ENCODE measurements at places on chromosomes 4 and X.

DNA sequence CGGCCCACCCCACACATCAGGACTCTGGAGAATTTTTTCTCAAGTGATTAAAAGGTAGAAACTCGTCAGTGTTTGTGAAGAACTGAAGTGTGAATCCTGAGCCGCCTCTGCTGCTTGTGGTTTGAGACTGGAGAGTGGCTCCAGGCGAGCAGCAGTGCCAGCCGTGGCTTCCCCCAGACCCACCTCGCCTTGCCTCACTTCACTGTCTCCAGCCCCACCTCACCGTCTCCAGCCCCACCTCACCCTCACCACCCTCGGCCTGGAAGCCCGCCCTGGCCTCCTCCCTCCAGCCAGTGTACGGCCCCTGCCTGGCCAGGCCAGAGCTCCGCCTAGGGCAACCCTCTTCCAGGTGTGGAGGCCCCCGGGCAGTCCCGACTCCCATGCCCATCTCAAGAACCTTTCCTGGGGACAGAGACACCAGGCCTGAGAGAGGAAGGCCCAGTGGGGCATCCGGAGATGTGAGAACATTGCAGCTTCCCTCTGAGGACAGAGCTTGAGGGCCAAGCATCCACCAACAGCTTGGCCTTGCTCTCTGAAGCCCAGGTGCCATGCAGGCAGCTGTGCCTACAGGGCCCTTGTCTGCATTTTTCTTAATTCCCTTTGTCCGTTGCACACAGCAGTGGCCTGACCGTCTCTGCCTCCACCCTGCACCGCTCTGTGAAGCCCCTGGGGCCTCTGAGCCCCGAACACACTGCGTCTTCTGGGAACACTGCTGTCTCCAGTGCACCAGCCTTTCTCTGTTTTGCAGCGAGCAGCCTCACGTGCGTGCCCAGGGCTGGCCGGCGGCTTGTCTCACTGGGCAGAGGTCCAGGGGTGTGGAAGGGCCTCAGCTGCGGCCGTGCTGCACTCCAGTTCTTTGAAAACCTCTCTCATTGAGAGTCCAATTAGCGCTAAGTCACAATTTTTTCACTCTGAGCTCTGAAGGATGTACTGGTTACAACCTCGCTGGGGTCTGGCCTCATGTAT is 13.8 kb downstream of the SH3BP2 start:
- no peak for DNase-seq

GRCh38 chrX:34873500-34874225 is 68.9 kb upstream of the FAM47B start:
- no peak for DNase-seq

- DNase-seq = no peak
Observed at GRCh38 chr4:138851391-138852335, 163.9 kb upstream of the NOCT start.

DNA sequence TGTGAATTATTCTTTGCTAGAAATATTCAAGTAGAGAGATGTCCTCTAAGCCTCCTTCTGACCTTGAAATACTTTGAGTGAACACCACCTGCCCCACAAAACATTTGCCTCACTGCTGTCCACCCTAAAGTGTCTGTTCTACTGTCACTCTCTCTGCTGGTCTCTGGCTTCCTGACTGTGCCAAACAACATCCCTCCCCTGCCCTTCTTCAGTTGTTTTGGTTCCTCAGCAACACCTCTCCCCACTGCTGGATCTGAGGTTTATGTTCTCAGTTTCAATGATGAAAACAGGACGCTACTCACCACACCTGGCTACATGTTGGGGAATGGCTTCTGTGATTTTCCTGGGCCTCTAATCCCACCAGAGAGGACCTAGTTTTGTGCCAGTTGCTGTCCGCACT is 456.9 kb downstream of the BCOR start:
- DNase-seq = no peak

- no peak for DNase-seq
Observed at GRCh38 chr4:163815776-163816175, 321.3 kb downstream of the TMA16 start.

GRCh38 chr4:153724606-153725005 is 35.2 kb downstream of the RNF175 start:
- DNase-seq = no peak

- no peak for DNase-seq
Observed at GRCh38 chr4:123783921-123784320, 387.3 kb downstream of the SPRY1 start.

DNA sequence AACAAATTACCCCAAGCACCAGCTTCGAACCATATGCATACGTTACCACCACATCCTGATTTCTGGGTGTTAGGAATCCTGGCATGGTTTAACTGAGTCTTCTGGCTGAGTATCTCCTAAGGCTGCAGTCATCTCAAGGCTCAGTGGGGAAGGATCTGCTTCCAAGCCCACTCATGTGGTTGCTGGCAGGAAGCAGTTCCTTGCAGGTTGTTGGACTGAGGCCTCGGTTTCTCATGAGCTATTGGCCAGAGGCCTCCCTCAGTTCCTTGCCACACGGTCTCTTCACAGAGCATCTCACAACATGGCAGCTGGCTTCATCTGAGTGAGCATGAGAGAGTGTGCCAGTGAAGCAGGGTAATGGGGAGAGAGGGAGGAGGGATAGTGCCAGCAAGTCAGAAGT is 96.1 kb upstream of the MTM1 start:
- DNase-seq = no peak

- no peak for DNase-seq
Observed at GRCh38 chrX:150421816-150422215, 58.7 kb downstream of the MAMLD1 start.

GRCh38 chr4:47390428-47391125 is 72.9 kb downstream of the COMMD8 start:
- no peak for DNase-seq

DNA sequence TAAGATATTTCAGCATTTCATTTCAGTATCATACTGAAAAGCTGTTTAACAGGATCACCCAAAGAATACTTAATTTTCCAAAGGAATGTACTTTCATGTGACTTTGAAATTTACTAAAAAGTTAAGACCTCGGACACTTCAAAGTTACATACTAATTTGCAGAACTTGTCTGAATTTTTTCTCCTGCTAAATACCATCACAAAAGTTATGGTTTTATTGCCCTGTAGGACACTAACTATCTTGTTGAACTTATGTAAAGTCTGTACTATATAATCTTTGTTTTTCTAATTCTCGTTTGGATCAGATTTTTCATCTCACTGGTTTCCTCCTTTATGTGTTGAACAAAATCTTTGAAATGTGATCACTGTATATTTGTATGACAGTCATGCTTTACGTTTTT is 37.2 kb upstream of the GRID2 start:
- no peak for DNase-seq

GRCh38 chrX:141415889-141416288 is 168.6 kb downstream of the SPANXA1 start:
- no peak for DNase-seq

GRCh38 chr4:11428231-11428898 is at the start of gene HS3ST1:
TSS of gene HS3ST1 (minus strand) at chr4:11428894. CDS start at chr4:11400005, 28,889 bp downstream.
- DNase-seq = no peak

DNA sequence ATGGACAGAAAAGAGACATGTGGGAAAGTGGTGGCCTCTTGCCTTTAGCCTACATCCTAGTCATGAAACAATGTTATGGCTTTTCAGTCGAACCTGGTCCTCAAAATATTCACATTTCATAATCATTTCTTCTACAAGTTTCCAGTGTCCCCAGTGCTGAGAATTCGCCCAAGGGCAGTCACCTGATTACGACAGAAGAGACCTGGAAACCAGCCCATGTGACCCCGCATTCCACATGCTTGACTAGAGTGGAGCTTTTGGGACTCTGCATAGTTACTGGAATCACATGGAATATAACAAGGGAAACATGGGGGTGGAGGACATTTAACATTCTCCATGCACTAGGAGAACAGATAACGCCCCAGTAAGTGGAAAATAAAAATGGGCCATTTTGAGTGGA is 100.1 kb downstream of the PPARGC1A start:
- no peak for DNase-seq

DNA sequence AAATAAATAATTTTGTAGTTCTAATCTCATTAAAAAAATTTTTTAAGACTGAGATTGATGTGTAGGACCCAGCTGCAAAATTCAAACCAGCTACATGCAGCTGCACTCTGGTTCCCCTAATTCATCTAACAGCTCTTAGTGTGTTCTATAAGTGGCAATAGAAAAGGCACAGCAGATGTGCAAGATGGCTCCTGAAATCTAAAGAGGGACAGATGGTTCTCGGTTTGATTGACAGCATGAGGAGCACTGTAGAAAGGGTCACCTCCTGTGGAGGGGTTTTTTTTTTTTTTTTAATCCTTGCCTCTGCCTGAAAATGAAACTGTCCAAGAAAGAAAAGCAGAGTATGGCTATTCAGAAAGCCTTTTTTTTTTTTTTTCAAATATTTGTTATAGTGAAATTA is 16.9 kb upstream of the OCIAD1 start:
- DNase-seq = no peak

DNA sequence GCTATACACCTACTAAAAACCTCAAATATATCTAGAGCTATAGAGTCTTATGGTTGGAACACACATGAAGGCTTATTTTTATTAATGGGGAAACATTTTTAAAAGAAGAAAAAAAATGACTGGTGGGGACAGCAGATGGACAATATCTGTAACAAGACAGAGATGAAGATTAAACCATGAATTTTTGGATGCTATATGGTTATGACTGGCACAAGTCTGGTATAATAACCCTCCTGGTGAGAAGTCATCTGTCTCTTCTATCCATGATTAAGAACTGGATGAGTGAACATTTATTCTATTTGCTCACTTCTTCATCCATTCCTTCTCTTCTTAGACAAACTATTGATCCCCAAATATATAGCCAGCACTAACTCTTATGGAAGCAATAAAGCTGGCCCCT is 104.4 kb downstream of the EFHC2 start:
- no peak for DNase-seq

GRCh38 chr4:59570860-59571476 is 1629.2 kb upstream of the ADGRL3 start:
- DNase-seq = no peak

DNA sequence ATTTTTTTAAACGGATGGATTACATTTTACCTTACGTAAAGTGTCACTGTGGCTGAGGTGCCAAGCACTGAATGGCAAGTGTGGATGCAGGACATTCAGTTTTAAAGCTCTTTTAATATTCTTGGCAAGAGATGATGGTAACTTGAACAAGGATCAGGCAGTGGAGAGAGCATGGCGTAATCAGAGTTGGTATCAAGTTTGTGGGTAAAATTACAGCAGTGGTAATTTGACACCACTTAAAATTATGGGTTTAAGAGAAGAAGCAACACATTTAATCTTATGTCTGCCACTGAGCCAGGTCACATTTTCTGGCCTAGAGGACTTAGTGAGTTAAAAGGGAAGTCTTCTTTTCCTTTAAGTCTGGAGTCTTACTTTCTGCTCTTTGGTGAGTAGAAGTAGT is 100.5 kb downstream of the NAA11 start:
- no peak for DNase-seq

GRCh38 chr4:168831585-168831918 is 178.5 kb downstream of the CBR4 start:
- DNase-seq = no peak

DNA sequence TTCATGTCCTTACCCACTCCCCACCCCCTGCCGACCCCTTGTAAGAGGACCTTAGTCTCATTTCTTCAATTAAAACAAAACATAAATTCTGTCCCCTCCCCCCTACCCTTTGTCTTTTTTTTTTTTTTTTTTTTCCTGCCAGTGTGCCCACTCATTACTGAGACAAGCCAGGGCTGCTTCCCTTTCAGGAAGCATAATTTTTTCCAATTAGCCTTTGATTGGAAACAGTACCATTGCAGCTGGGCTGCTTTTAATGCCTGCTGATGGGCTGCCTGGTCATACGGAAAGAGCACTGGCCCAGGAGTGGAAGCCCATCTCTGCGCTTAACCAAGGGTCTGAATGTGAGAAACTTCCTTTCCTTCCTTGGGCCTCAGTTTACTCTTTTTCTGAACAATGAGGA is 18.6 kb upstream of the CAPN6 start:
- no peak for DNase-seq

GRCh38 chrX:65878456-65878855 is 161.4 kb downstream of the VSIG4 start:
- DNase-seq = no peak

DNA sequence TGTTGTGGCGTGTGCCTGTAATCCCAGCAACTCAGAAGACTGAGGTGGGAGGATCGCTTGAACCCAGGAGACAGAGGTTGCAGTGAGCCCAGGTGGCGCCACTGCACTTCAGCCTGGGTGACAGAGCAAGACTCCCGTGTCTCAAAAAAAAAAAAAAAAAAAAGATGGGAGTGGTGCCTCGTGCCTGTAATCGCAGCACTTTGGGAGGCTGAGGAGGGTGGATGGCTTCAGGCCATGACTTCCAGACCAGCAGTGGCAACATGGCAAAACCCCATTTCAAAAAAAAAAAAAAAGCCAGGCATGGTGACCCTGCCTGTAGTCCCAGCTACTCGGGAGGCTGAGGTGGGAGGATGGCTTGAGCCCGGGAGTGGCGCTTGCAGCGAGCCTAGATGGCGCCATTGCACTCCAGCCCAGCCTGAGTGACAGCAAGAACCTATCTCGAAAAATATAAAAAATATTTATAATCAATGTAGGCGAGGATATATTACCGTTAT is 27.0 kb downstream of the EIF2S3 start:
- DNase-seq = peak; percentile 41

GRCh38 chr4:106659371-106659770 is 290.8 kb upstream of the GIMD1 start:
- DNase-seq = no peak

GRCh38 chrX:4994855-4995254 is 1233.8 kb downstream of the NLGN4X start:
- DNase-seq = no peak

GRCh38 chr4:55218041-55218440 is 92.6 kb upstream of the KDR start:
- DNase-seq = no peak

- DNase-seq = no peak
Observed at GRCh38 chrX:21490341-21490740, 116.1 kb downstream of the CNKSR2 start.

GRCh38 chr4:20603671-20604313 is 96.5 kb upstream of the PACRGL start:
- DNase-seq = no peak

- DNase-seq = no peak
Observed at GRCh38 chrX:48696909-48697727, 584 bp downstream of the SUV39H1 start.

DNA sequence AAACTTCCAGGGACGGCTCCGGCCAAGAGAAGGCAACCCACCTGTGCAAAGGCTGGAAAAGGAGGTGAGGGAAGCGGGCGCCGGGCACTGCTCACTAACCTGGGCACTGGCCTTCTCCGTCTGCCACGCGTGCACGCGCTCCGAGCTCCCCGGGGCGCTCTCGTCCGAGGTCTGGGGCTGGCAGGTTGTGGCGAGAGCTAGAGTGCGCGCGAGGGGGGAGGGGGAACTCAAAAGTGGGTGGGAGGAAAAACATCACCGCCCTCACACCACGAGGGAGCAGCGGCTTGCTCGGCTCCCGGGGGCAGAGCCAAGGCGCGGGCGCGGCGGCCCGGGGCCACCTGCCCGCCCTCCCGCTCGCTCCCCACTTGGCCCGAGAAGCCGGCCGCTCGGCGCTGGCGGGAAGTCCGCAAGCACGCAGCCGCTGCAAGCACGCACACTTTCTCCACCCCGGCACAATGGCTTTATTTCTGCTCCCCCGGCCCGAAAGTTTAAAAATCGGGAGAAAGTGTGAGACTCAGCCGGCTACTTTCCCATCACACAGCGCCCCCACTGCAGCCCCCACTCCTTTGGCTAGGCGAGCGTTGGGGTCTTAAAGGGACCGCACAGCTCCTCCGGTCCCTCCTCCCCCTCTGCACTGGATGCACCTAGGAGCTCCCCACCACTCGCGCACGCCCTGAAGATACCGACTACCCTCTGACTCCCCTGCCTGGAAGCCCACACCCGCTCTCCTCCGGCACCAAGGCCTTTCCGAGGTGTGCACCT is at the start of gene CHRDL1:
Gene CHRDL1, minus strand, starts transcription at position 173 of the 762 bp plus-strand sequence. CDS start 3,636 bp downstream, outside the sequence.
- DNase-seq = no peak
